ENCODE measurements at places on chromosomes 13 and 19. TPM values are rescaled to one million over a fixed set of nuclear protein-coding genes. Genes with fewer than 3 reads are reported as not detected.

FFAR1 gene
- total RNA-seq = not detected

ZNF208 gene
- not detected for total RNA-seq

F2RL3 gene
- total RNA-seq = not detected

DNA sequence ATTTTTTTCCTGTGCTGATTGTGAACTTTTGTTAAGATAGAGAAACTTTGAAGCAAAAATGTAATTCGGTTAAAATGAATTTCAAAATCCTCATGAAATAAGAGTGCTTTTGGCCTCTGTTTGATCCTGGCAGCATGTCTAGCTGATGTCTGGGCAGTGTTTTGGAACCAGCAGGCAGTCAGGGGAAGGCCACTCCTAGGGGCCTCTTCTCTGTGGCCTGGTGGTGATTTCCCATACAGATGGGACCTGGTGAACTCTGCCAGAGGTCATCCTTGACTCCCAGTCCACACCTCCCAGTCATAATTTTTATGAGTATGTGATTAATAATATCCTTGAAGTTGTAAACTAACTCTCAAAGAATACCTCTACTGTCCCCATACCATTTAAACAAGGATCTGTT lies 226.6 kb downstream of the PCCA start:
- no peak for DNase-seq
- H3K4me1 ChIP-seq = no peaks in the 10 kb centered on the region
- no peak overlapping the region for H3K27ac ChIP-seq
- no peaks in the 10 kb centered on the region for H3K27me3 ChIP-seq
- H3K36me3 ChIP-seq = no peaks in the 10 kb centered on the region

- no peak overlapping the region for H3K27ac ChIP-seq
- no peak for DNase-seq
- peaks cover 42% of the 10 kb centered on the region for H3K4me1 ChIP-seq
- no peak overlapping the region for H3K4me3 ChIP-seq
- H3K36me3 ChIP-seq = no peaks in the 10 kb centered on the region
- H3K27me3 ChIP-seq = no peaks in the 10 kb centered on the region
Observed at GRCh38 chr13:29384466-29384865, 211.0 kb downstream of the SLC7A1 start.

- no peaks in the 10 kb centered on the region for H3K4me1 ChIP-seq
- H3K27me3 ChIP-seq = no peaks in the 10 kb centered on the region
- no peaks in the 10 kb centered on the region for H3K36me3 ChIP-seq
- no peak overlapping the region for H3K27ac ChIP-seq
- no peak for DNase-seq
Observed at GRCh38 chr13:48892688-48893075, 83.0 kb upstream of the FNDC3A start.

- H3K4me1 ChIP-seq = peaks cover 12% of the 10 kb centered on the region
- peaks cover 49% of the 10 kb centered on the region for H3K36me3 ChIP-seq
Observed at GRCh38 chr19:3980353-3981251, 4.7 kb downstream of the EEF2 start.

DNA sequence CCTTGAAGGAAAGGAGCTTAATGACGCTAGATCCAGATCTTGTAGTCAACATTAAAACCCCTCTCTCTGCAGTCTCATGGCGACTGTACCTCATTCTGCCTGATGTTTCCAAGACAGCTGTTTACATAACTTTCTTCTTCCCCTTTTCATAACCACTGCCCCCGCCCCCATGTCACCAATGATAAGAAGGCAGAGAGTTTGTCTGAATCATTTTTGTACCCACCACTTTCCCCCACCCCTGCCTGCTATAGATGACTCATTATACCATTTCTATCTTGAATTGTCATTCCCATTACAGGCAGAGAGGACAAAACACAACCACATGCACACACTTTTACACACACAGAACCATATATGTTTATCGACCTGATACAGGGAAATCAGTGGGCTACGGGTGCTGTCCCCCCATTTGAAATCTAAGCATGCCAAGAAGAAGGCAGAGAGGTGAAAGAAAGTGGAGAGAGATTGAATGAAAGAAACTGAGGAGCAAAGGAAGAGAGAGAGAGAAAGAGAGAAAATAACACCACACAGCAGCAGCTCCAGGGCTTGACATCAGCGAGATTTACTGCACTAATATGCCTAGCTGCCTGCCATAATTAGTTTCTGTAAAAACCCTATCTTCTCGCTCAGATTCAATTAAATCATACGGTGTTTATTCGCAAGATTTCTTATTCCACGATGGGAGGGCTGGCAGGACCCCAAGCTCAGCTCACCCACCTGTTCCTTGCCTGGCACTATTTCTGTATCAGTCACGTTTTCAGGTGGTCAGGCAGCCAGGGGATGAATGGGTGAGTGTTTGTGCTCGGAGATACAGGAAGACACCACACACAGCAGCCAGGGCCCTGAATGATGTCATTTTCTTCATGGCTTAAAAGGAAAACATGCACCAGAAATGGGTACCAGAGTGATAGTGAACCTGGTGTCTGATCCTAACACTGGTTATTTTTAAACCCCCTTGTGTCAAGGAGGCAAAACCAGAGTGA lies 114.3 kb upstream of the SERP2 start:
- no peaks in the 10 kb centered on the region for H3K36me3 ChIP-seq
- H3K27me3 ChIP-seq = no peaks in the 10 kb centered on the region
- no peak for DNase-seq
- H3K4me3 ChIP-seq = no peak overlapping the region
- no peaks in the 10 kb centered on the region for H3K4me1 ChIP-seq
- no peak overlapping the region for H3K27ac ChIP-seq

DNA sequence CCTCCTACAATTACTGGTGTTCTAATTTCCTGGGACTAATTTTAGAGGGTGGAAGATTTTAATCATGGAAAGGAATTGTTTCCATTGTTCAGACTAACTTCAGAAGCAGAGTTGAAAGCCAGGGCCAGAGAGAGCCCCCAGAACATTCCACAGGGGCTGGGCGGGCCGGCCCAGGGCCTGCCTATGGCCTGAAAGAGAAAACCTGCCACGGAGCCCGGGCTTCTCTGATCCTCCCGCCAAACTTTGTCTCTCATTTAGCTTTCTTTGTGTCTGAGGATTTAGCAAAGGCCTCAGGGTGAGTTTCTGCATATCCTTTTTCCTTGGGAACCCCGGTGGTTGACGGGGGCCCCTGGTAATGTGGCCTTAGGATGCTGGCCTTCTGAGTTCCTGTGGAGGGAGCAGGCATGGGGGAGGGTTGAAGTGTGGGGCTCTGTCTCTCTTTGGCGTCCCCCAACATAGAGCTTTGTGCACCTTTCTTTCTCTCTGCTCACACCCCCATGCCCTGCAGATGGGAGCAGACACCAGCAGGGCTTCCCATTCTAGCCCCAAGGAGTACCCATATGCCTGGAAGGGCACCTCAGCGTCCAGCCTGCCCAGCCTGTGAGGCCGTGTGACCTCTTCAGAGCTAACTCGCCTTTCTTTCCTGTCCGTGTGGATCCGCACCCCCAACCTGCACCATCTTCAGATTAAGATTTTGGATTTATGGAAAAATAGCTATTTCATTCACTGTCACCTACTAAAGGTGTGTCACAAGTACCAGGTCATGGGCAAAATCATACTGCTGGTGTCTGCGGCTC lies 539.5 kb downstream of the FGF9 start:
- DNase-seq = no peak
- no peaks in the 10 kb centered on the region for H3K27me3 ChIP-seq
- H3K4me3 ChIP-seq = no peak overlapping the region
- no peak overlapping the region for H3K27ac ChIP-seq

GRCh38 chr13:110149036-110149435 lies 157.9 kb downstream of the COL4A1 start:
- no peak overlapping the region for H3K27ac ChIP-seq
- H3K27me3 ChIP-seq = no peaks in the 10 kb centered on the region
- H3K36me3 ChIP-seq = no peaks in the 10 kb centered on the region
- no peaks in the 10 kb centered on the region for H3K4me1 ChIP-seq
- H3K4me3 ChIP-seq = no peak overlapping the region

GRCh38 chr19:45782820-45783785 lies 813 bp upstream of the DMPK start:
- H3K4me1 ChIP-seq = peaks cover 15% of the 10 kb centered on the region
- H3K4me3 ChIP-seq = no peak overlapping the region
- no peaks in the 10 kb centered on the region for H3K36me3 ChIP-seq
- DNase-seq = no peak

DNA sequence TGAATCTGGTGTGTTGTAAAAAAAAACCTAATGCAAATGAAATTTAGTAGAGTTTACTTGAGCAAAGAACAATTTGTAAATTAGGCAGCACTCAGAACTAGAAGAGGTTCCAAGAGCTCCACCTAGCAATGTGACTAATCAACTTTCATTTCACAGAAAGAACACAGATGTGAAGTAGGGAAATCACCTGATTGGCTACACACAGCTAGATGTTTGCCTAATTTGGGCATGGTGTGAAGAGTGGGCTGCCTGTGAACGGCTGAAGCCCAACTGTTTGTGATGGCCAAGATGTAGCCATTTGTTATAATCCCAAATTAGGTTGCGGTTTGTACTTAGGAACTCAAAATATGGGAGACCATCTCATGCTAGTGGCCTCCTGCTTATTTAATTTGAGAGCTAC lies 724.4 kb upstream of the SLITRK5 start:
- H3K36me3 ChIP-seq = no peaks in the 10 kb centered on the region
- no peaks in the 10 kb centered on the region for H3K27me3 ChIP-seq
- H3K4me3 ChIP-seq = no peak overlapping the region
- H3K27ac ChIP-seq = no peak overlapping the region
- DNase-seq = no peak

- H3K36me3 ChIP-seq = no peaks in the 10 kb centered on the region
- H3K4me1 ChIP-seq = peaks cover 6% of the 10 kb centered on the region
- H3K4me3 ChIP-seq = no peak overlapping the region
Observed at GRCh38 chr13:44191504-44192171, 182.0 kb upstream of the SERP2 start.
